ENCODE measurements at places on chromosomes 11 and 22.

- no peak for DNase-seq
These were observed 833 bp downstream of the NHERF4 start for GRCh38 chr11:119185981-119186634.

DNA sequence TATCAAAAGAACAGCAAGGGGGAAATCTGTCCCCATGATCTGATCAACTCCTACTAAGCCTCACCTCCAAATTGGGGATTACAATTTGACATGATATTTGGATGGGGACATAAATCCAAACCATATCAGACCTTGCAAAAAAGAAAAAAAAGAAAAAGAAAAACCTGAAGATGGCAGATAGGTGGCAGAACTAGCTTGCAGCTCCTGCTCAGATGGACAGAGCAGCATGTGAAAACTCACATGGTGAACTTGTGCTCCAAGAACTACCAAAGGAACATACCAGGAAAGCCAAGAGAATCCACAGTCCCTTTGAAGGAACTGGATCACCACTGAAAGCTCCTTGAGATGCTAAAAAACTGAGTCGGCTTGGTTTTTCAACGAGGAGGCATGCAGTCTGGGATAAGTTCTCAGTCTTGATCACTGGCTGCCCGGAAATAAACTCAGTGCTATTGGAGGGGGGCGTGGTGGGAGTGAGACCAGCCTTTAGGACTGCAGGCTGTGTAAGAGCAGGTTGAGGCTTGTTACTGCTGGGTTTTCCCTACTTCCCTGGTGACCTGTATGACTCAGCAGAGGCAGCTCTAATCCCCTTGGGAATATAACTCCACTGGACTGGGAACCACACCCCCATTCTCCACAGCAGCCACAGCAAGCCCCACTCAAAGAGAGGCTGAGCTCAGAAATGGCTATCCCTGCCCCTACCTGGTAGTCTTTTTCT is 358.3 kb upstream of the ARHGAP42 start:
- DNase-seq: no peak

DNA sequence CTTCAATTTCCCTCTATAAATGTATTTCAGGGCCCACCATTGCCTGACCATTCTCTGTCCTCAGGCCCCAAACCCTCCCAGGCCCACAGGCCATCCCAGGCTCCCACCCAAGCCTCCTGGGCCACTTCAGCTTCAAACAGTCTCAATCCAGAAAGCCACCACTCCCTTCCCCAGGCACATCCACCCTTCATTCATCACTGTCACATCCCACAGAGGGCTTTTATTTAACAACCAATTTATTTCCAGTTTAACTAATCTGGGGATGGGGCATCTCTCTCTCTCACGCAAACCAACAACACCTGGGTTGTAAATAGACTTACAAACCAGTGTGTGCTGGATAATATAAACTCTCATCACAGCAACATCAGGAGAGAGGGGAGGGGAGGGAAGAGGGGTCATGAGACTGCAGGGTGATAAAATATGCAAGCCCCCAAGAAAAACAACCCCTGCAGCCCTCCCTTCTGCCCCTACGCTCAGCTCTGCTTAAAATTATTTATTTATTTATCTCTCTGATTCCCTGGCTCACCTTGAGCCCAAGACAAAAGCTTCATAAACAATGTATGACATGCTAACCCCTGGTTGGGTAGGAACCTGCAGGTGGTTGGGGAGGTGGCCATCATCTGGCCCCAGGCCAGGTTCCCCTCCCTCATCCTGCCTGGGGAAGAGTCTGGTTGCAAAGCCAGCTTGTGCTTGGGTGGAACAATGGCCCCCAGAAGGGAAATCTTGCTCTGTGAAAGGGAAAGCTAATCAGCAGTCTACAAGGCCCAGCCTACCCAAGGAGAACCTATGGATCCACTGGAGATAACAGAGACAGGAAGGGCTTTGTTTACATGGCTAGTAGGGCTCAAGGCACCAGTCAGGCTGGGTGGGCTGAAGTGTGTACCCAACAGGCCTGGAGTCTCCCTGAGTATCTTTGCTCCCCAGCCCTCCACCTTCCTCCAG is 359.2 kb downstream of the BUD13 start:
- no peak for DNase-seq

- no peak for DNase-seq
These were observed 1.4 kb upstream of the ABCC8 start for GRCh38 chr11:17478070-17478469.

GRCh38 chr11:72239849-72240460 is 4.0 kb downstream of the PHOX2A start:
- DNase-seq: peak; percentile 54

- no peak for DNase-seq
These were observed 48.2 kb upstream of the SMCO4 start for GRCh38 chr11:93591247-93591898.

- peak; percentile 29 for DNase-seq
These were observed 26.5 kb upstream of the TREH start for GRCh38 chr11:118705791-118706545.

- no peak for DNase-seq
These were observed 10.5 kb downstream of the MCAM start for GRCh38 chr11:119306373-119306890.

GRCh38 chr11:1442163-1442562 is 44.4 kb downstream of the MOB2 start:
- DNase-seq: no peak

DNA sequence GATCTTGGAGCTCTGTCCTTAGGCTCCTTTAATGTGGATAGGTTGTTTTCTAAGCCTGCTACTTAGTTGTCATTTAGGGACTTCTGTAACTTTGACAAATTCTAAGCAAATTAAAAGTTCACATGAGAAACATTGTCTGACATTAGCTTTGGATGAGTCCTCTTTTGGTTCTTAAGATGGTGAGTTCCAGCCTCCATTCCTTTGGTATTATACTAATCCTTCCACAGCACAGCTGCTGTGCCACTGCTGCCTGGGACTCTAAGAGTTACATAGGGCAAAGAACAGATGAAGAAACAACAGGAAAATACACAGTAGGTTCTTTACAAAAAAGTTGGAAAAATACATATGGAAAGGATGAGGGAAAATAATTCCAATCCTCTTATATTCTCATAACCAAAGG is 25.3 kb upstream of the PIK3C2A start:
- no peak for DNase-seq

DNA sequence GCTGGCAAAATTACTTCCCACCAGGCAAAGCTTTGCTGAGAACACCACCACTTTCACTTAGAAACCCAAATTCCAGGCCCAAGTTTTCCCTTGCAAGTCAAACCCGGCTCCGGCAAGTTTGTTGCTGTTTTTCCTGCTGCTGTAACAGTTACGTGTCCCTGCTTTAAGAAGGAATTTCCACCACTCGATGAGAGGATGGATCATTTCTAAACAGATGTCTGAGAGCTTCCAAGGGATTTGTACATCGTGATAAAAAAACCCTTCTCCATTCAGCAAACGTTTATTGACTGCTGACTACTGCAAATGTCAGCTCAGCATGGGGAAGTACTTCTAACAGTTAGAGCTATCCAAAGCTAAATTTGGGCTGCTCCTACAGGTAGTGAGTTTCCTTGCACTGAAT is 19.7 kb downstream of the P2RX3 start:
- DNase-seq: no peak
